ENCODE measurements at places on chromosomes 1 and 21.

- DNase-seq: no peak
Observed at GRCh38 chr1:218813237-218813636, 360.4 kb upstream of the LYPLAL1 start.

DNA sequence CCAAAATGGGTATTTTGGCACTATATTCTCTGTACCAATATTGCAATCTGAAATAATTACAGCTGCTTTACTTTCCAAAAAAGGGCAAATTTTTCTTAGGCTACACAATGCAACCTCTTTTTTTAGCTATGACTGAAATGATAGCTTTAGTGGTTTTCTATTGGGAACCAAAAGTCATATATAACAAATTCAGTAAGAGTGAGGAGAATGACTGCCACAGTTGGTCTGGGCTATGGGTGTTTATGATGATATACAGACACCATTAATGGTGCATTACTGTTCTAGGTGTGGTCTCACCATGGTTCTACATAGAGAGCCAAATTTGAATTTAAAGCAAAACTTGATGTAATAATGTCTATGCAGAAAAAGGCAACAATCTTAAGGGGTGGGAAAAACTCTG is 72.3 kb upstream of the PTBP2 start:
- no peak for DNase-seq

- DNase-seq: no peak
Observed at GRCh38 chr1:150001415-150001814, 9.1 kb downstream of the OTUD7B start.

- no peak for DNase-seq
Observed at GRCh38 chr1:226558036-226558650, 9.6 kb downstream of the STUM start.

DNA sequence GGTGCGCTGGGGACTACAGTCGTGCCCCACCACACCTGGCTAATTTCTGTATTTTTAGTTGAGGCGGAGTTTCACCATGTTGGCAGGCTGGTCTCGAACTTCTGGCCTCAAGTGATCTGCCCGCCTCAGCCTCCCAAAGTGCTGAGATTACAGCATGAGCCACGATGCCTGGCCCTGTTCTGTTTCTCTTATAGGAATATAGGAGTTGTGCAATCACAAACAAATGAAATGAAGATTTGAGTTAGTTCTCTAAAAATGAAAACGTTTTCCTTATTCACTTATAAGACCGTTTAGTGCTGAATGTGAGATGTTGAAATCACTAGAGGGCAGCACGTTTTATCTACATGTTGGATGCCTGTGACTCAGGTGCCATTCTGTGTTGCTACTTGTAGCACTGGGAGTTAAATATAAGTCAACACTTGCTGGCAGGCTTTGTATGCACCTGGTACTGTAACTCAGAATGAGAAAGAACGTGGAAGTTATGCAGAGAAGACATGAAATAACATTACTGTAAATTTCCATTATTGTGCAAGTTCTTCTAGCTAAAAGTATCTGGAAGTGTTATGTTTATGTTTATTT is 45.8 kb downstream of the MIGA1 start:
- DNase-seq: peak; percentile 59

DNA sequence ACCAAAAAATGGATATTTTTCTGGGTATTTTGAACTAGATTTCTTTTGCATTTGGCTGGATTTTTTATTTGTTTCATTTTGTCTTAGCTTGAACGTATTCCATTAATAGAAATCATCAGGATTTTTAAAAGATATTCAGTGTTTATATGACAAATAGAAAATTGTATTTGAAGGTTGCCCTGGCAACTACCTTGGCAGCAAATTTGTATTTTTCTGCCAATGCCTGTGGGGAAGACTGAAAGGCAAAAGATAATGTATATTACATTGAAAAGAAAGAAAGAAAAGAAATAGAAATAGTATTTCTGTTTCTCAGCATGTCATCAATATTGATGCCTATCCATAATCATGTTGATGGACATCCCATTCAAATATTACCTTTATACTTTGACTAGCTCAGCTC is 16.8 kb downstream of the VCAM1 start:
- DNase-seq: peak; percentile 45

DNA sequence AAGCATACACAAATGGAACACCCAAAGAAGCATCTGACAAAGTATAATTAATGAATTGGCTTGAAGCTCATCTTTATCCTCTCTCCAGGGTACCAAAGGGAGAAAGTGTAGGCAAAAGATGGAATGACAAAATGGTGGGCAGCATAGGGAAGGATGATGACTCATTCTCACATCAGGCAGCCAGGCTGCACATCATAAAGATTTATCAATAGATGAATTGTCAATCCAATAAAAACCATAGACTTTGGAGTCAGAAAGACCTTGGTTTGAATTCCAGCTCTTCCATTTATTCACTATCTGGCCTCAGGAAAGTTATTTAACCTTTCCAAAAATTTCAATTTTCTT is 138.5 kb downstream of the TNR start:
- no peak for DNase-seq

GRCh38 chr1:46187106-46187869 is 10.9 kb downstream of the POMGNT1 start:
- no peak for DNase-seq

DNA sequence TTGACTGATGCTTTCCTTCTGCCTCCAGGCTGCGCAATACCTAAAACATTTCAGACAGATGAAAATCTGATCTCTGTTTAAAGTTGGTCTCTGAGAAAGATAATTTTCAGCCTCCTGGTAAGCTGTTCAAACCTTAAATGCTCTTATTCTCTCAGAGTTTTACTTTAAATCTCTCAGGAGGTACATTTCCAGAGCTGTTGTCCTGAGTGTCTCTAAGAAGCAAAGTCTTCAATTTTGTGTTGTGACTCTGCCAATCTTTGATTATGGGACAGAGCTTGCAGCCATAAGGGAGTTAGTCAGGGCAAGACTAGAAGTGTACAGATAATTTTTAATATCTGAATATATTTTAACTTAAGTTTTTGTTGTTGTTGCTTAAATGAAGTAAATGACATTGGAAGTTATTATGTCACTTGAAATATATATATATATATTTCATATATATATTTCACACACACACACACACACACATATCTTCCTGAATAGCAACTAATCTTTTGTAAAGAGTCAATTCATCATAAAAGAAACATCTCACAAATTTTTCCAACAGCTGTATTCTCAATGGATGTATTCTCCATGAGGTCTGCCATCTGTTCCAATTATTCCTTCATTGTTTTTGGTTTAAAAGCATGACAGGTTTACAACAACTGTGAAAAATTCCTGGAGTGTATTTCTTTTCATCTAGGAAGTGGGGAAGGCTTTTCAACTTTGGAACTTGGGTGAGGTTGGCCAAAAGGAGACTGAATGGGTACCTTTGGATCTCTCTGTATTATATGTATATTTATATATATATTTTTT is 259.4 kb downstream of the BACH1 start:
- no peak for DNase-seq

- DNase-seq: no peak
Observed at GRCh38 chr1:231376101-231376500, 38.0 kb downstream of the SPRTN start.

- no peak for DNase-seq
Observed at GRCh38 chr1:38571726-38572125, 287.8 kb downstream of the RRAGC start.

Measured in fibroblast of skin of scalp (primary cell).